ENCODE measurements at places on chromosomes 6 and 20.

- no peak for DNase-seq
These were observed 39.7 kb upstream of the CLVS2 start for GRCh38 chr6:122956376-122956775.

- DNase-seq: no peak
These were observed 11.3 kb downstream of the MBOAT1 start for GRCh38 chr6:20200761-20201630.

DNA sequence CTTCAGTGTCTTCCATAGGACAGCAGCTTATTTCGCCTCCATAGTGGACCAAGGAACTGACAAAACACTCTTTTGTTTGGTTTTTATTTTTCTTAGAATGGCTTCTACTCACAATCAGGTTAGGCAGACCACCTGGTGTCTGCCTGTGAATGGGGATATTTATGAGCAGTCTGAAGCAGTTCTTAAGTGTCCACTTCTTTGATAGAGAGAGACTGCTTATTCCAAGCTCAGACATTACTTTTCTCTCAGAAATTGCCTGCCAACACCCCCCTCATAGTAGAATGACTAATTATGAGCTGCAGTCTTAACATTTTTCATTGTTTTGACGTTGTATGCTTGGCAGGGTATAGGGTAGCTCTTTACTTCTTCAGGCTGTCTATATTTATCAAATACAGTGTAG is 174.7 kb downstream of the ZFAND3 start:
- no peak for DNase-seq

- DNase-seq: no peak
These were observed 104.8 kb downstream of the FLRT3 start for GRCh38 chr20:14232650-14233049.

All from stimulated activated CD8-positive, alpha-beta memory T cell treated with anti-CD3 and anti-CD28 coated beads, Interleukin-2, amount 100 ng/mL, for 1 hour (primary cell).